ENCODE measurements at places on chromosomes 2 and 18. TPM values are rescaled to one million over a fixed set of nuclear protein-coding genes. Genes with fewer than 3 reads are reported as not detected.

GRCh38 chr2:108988796-108989713, at the start of gene EDAR:
TSS of gene EDAR (minus strand) at chr2:108989220. CDS start at chr2:108931014, 58,206 bp downstream.
- H3K27ac ChIP-seq = no peak within 1 kb of the TSS
- peaks cover 8% of the 10 kb centered on the region for H3K27me3 ChIP-seq
- peak within 1 kb of the TSS; percentile 18 for H3K4me3 ChIP-seq
- DNase-seq = peak; percentile 57

DNA sequence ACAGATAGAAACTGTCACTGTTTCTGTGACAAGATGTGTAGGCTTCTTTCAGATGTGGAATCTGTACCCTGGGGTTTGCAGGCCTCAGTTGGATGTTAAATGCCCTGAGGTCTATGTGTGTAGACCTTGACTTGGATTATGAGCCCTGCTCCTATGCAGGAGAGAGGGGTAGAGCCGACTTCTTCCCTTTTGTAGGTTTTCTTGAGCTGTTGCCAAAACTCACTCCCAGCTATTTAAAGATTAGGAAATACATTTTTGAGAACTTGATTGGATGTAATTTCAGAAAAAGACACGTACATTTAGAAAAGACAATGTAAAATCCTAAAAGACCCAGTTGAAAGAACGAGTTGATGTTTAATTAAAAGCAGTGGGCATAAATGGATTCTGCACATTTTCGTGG, 374.8 kb downstream of the SLC4A3 start:
- DNase-seq = no peak
- no peak overlapping the region for H3K27ac ChIP-seq
- H3K4me3 ChIP-seq = no peak overlapping the region
- peaks cover 2% of the 10 kb centered on the region for H3K36me3 ChIP-seq

- H3K27ac ChIP-seq = no peak overlapping the region
- H3K27me3 ChIP-seq = no peaks in the 10 kb centered on the region
- no peaks in the 10 kb centered on the region for H3K36me3 ChIP-seq
- H3K4me1 ChIP-seq = peaks cover 10% of the 10 kb centered on the region
Observed at GRCh38 chr2:235357881-235358280, 136.0 kb upstream of the AGAP1 start.

GRCh38 chr18:2536493-2536892, 34.8 kb downstream of the METTL4 start:
- no peaks in the 10 kb centered on the region for H3K27me3 ChIP-seq
- no peak overlapping the region for H3K27ac ChIP-seq
- no peak for DNase-seq
- H3K4me1 ChIP-seq = no peaks in the 10 kb centered on the region

DNA sequence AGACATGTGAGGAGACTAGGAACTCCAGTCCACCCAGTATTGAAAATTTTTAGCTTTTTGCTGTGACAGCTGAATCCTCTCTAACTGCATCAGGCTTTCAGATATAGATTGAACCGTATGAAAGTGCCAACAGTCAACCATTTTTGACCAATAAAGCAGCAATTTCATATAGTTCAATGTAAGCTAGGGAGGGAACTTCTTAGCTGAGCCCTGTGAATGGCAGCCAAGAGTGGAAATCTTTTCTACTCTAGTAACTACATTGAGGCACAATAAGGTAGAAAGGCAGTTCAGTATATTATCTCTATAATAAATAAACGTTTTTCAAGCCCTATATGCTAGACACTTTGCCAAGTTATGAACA, 96.3 kb upstream of the TANK start:
- no peak overlapping the region for H3K4me3 ChIP-seq
- H3K36me3 ChIP-seq = no peaks in the 10 kb centered on the region
- H3K4me1 ChIP-seq = peaks cover 9% of the 10 kb centered on the region
- H3K27ac ChIP-seq = no peak overlapping the region
- H3K27me3 ChIP-seq = no peaks in the 10 kb centered on the region
- DNase-seq = no peak

DNA sequence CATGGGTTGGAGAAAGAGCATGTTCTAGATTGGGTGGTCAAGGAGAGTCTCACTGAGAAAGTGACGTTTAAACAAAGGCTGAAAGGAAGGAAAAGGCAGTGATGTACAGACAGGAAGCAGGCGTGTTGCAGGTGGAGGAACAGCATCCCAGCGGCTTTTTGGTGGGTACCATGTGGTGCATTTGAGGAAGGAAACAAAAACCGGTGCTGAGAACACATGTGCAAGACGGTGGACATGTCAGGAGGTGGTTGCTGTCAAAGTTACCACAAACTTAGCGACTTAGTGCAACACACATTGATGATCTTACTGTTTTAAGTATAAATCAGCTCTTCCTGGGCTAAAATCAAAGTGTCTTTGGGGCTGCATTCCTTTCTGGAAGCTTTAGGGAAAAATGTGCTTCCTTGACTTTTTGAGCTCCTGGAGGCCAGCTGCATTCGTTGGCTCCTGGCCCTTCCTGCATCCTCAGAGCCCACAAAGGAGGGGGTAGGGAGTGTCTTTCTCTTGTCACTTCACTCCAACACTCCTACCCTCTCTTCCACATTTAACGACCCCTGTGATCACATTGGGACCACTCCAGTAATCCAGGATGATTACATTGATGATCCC, 380.6 kb downstream of the FBXO15 start:
- H3K27me3 ChIP-seq = no peaks in the 10 kb centered on the region
- no peak overlapping the region for H3K4me3 ChIP-seq
- no peaks in the 10 kb centered on the region for H3K36me3 ChIP-seq
- H3K4me1 ChIP-seq = no peaks in the 10 kb centered on the region

DNA sequence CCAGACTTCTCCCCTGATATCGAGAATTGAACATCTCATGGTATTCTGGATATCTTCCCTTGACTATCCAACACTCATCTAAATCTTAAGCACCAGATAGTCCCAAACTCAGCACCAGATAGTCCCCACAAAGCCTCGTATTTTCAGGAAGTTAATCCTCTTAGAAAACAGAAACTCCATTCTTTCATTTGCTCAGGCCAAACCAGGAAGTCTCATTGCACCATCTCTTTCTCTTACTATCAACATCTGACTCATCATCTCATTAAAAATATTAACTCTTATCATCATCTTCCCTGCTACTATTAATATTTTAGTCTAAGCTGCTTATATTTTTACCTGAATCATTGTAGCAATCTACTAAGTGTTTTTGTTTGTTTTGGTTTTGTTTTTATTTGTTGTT, 286.4 kb downstream of the GALNT13 start:
- H3K36me3 ChIP-seq = no peaks in the 10 kb centered on the region
- H3K4me1 ChIP-seq = no peaks in the 10 kb centered on the region
- no peak overlapping the region for H3K4me3 ChIP-seq
- DNase-seq = no peak
- H3K27me3 ChIP-seq = no peaks in the 10 kb centered on the region

DNA sequence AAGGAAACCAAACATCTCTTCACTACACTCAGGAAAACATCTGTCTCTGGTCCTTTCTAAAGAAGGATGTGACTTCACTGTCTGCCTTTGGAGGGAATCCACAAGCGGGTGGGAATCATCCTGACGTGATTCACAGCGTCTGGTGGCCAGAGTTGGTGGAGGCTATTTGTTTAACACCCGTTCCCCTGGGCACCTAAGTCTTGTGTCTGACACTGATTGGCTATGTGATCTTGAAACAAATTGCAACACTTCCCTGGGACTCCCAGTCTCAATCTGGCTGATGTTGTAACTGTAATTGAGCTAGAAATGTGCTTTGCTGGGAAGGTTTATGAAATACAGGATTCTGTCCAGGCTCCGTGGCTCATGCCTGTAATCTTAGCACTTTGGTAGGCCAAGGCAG, 28.8 kb upstream of the SIX3 start:
- H3K4me3 ChIP-seq = no peak overlapping the region
- H3K27me3 ChIP-seq = no peaks in the 10 kb centered on the region
- DNase-seq = no peak

- DNase-seq = no peak
- H3K4me3 ChIP-seq = peak overlapping the region; percentile 80
- no peaks in the 10 kb centered on the region for H3K27me3 ChIP-seq
- 0 out of 2 replicates have a peak, but pooled peaks cover 4% of the 10 kb centered on the region for H3K36me3 ChIP-seq
- peak overlapping the region; percentile 56 for H3K27ac ChIP-seq
Observed at GRCh38 chr2:47402555-47402804, 476 bp upstream of the MSH2 start.

GRCh38 chr2:47193607-47194006, 38.5 kb upstream of the STPG4 start:
- H3K36me3 ChIP-seq = no peaks in the 10 kb centered on the region
- no peaks in the 10 kb centered on the region for H3K4me1 ChIP-seq
- no peaks in the 10 kb centered on the region for H3K27me3 ChIP-seq
- no peak overlapping the region for H3K27ac ChIP-seq
- DNase-seq = no peak

DNA sequence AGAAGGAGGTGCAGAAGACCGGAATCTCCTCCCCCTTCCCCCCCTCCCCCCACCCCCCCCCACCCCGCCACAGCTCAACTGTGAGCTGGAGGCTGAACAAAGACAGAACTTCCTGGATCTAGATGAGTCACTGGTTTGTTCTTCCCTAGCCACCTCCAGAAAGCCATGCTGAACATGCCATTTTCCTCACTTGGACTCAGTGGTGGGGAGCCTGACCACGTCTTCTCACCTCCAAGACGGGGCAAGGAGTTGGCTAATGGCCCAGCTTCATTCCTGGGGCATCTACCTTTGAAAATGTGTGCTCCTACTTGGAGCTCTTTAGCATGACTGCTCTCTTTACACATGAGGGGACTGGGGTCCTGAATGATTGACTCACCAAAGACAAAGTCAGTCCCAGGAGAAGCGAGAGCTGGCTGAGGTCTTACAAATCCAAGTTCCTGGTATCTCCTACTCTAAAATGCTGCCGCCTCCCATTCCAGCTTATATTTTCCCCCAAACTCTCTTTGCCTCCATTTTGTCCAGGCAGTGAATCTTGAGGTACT, 22.6 kb upstream of the FZD5 start:
- H3K4me3 ChIP-seq = peak overlapping the region; percentile 33
- peak overlapping the region; percentile 76 for H3K27ac ChIP-seq
- DNase-seq = peak; percentile 69
- peaks cover 52% of the 10 kb centered on the region for H3K4me1 ChIP-seq
- H3K27me3 ChIP-seq = no peaks in the 10 kb centered on the region
- H3K36me3 ChIP-seq = no peaks in the 10 kb centered on the region

DNA sequence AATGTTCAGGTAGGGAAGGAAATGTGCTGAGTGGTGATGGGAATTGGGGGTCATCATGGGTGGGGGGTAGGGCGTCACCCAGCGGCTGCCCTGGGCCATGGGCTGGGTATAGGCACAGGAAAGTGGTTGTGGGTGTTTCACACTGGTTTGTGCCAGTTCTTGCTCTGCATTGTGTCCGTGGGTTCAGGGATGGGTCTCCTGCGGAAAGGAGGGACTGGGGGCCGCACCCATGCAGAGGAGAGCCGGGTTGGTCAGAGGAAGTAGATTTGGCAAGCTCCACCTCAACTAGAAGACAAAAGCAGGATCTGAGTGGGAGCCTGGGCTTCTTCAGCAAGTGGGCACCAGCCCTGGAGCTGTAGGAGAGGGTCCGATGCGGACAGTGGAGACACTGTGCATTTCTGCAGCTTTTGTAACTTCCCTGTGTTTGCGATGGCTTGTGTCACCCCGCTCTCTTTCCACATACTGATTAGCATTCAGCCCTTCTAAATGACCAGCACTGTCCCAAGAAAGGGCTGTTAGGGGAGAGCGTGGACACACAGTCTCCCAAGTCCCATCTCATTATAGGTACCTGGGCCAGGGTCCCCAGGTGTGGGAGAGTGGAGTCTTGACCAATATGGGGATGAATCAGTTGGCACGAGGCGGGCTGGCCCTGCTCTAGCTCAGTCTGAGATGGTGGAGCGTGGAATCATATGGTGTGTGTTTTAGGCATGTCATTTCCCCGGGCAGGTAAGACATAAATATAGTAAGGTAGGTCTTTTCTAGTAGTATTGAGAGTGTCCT, 67.2 kb downstream of the LRRFIP1 start:
- H3K27me3 ChIP-seq = no peaks in the 10 kb centered on the region
- no peak for DNase-seq
- peak overlapping the region; percentile 89 for H3K27ac ChIP-seq
- no peaks in the 10 kb centered on the region for H3K36me3 ChIP-seq

- H3K36me3 ChIP-seq = no peaks in the 10 kb centered on the region
- H3K4me3 ChIP-seq = no peak overlapping the region
- no peak overlapping the region for H3K27ac ChIP-seq
- DNase-seq = no peak
- H3K27me3 ChIP-seq = no peaks in the 10 kb centered on the region
Observed at GRCh38 chr2:5700551-5700950, 8.4 kb downstream of the SOX11 start.

- H3K27ac ChIP-seq = no peak overlapping the region
- no peak for DNase-seq
- H3K4me3 ChIP-seq = no peak overlapping the region
Observed at GRCh38 chr2:161030260-161031063, 129.8 kb upstream of the TANK start.

DNA sequence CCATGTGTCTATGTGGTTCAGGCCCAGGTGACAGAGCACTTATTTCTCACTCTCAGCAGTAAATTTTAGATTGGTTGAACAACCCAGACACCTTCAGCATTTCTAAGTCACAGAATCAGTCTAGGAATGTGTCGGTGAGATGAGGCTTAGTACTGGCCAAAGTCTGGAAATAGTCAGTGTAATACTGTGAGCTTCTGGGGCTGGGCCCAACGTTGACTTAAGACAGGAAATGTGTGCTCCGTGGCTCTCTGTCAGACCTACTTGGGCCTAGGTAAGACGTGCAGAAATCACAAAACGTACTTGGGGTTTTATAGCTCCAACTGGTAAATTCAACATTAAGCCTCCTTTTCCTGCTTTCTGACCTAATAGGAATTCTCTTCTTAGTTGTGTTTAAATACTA, 160.3 kb upstream of the COL3A1 start:
- H3K27me3 ChIP-seq = no peaks in the 10 kb centered on the region
- no peaks in the 10 kb centered on the region for H3K4me1 ChIP-seq
- DNase-seq = no peak
- H3K27ac ChIP-seq = no peak overlapping the region

DNA sequence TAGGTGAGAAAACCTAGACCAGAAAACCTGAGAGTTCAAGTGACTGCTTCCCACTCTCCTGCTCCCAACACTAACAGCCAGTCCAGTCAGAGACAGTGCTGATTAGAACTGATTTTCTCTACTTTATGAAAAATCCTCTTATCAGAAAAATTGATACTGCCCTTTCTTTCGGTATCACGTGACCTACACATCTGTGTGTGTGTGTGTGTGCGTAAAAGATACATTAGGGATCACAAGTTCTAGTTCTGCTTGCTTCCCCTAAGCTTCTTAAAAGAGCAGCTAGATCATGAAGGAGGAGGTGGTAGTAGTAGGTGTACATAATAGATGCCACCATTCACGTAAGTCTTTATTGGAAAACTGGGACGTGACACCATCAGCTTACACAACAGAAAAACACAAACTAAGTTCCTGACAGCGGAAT, 1.5 kb downstream of the ARL5A start:
- H3K4me1 ChIP-seq = peaks cover 16% of the 10 kb centered on the region
- peak overlapping the region; percentile 81 for H3K4me3 ChIP-seq
- no peaks in the 10 kb centered on the region for H3K36me3 ChIP-seq
- no peak overlapping the region for H3K27ac ChIP-seq
- DNase-seq = no peak
- H3K27me3 ChIP-seq = no peaks in the 10 kb centered on the region

- no peak overlapping the region for H3K27ac ChIP-seq
- H3K27me3 ChIP-seq = no peaks in the 10 kb centered on the region
- peaks cover 13% of the 10 kb centered on the region for H3K4me1 ChIP-seq
- H3K36me3 ChIP-seq = peaks cover 5% of the 10 kb centered on the region
- DNase-seq = no peak
Observed at GRCh38 chr2:238244151-238244550, 4.3 kb upstream of the HES6 start.

The COLEC11 gene
- 0.15 TPM for total RNA-seq

Measured in HCT116 (cell line).